ENCODE measurements at places on chromosomes 2 and 18. TPM values are rescaled to one million over a fixed set of nuclear protein-coding genes. Genes with fewer than 3 reads are reported as not detected.
A peak's percentile ranks its signal among the peaks of the same experiment; 100 is the strongest.

The GRB14 gene
- not detected for total RNA-seq

The RUFY4 gene
- not detected for total RNA-seq

- DNase-seq = no peak
Measured at GRCh38 chr18:74378179-74378682, 62.6 kb downstream of the C18orf63 start.

The PSMA8 gene
- not detected for total RNA-seq

The ADAM23 gene
- 0.57 TPM for total RNA-seq

DNA sequence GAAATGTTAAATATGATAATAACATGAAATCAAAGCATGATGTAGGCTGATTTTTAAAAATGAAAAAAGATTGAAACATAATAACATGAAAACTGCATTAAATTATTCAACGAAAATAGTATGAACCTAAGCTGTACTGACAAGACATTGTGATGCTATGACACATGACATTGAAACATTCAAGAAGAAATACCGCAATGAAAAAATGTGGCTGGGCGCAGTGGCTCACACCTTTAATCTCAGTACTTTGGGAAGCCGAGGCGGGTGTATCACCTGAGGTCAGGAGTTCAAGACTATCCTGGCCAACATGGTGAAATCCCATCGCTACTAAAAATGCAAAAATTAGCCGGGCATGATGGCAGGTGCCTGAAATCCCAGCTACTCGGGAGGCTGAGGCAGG lies 14.6 kb downstream of the CXCR1 start:
- DNase-seq = no peak

The MOB4 gene
- total RNA-seq = 29.2 TPM

DNA sequence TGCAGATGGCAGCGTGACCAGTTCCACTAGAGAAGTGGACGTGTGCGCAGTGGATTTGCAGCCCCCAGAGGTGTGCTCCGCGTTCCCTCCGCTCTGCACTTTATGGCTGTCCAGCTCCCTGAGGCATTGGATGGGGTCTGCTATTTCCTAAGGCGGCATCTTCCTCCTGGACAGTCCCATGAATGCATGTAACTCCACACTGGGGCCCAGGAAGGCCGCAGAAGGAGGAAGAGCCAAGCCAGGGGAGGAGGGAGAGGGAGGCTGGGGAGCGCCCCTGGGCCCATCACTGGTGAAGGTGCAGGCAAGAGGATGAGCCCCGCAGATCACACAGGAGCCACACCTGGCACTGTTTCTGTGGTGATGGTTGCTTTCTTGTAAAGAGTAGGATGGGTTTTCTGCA lies 99.1 kb downstream of the PTGR3 start:
- DNase-seq = no peak

- DNase-seq = no peak
Measured at GRCh38 chr2:8234757-8235374, 447.0 kb upstream of the ID2 start.

The WDSUB1 gene
- 7.3 TPM for total RNA-seq

- no peak for DNase-seq
Measured at GRCh38 chr2:157929871-157930667, 53.9 kb upstream of the ACVR1 start.

The TRABD2A gene
- total RNA-seq = 13.5 TPM

The UGT1A1 gene
- total RNA-seq = not detected

The HSPE1 gene
- 138 TPM for total RNA-seq

- DNase-seq = no peak
Measured at GRCh38 chr2:217356781-217357180, 496.9 kb upstream of the TNP1 start.

DNA sequence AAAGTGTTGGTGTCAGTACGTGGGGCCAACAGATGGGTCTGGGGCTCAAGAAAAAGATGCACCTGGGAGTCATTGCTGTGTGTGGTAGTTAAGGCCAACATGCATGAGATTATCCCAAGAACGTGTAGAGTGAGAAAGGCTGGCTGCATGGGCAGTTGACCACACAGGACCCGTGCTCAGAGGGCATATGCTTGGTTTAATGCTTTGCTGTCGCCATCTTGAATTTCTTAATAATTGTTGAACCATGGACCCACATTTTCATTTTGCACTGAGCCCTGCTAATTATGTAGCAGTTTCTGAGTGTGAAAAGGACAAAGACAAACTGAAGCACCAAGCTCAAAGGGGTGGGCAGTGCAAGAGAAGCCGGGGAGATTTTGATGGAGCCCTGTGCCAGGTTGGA lies 148.1 kb downstream of the CYP26B1 start:
- no peak for DNase-seq

DNA sequence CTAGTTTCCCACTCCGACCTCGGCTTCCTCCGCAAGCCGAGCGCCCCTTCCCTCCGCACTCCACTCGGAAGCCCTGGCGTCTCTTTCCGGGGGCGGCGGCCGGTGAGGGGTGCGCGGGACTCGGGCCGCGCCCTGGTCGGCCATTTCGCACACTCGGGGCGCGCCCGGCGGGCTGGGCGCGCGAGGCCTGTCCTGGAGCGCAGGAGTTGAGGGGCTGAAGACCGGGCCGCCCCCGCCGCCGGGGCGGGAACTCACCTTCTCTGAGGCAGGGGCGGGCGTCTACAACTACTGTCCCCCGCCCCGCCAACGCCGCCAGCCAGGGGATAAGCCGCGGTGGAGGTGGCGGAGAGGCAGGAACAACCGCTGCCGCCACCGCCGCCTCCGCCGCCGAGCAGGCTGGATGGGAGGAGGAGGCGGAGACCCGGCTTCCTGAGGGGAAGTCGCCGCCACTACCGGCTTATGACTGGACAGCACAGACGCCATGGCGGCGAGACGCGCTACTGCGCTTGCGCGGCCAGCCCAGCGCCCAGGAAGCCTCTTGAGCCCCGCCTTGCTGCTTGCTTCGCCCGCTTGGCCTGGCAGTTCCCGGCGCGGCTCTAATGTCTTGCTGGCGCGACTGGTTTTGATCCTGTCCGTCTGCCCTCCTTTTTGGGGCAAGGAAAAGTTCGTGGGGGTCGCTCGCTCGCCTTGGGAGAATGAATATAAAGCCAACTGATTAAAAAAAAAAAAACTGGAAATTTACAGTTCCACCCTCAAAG lies at the start of gene KRCC1:
Gene KRCC1, minus strand, starts transcription at position 413 of the 758 bp plus-strand sequence. CDS start 27,220 bp downstream, outside the sequence.
- peak; percentile 94 for DNase-seq

The RAX gene
- not detected for total RNA-seq

The NDUFB3 gene
- 156 TPM for total RNA-seq

The CCDC150 gene
- 4.3 TPM for total RNA-seq

The SPATA3 gene
- total RNA-seq = not detected

The RAD51AP2 gene
- total RNA-seq = not detected

- DNase-seq = peak; percentile 4
Measured at GRCh38 chr2:21118302-21118920, 5.4 kb upstream of the TDRD15 start.

GRCh38 chr2:20524412-20525040 lies 77.7 kb downstream of the RHOB start:
- no peak for DNase-seq

The VIL1 gene
- total RNA-seq = not detected

DNA sequence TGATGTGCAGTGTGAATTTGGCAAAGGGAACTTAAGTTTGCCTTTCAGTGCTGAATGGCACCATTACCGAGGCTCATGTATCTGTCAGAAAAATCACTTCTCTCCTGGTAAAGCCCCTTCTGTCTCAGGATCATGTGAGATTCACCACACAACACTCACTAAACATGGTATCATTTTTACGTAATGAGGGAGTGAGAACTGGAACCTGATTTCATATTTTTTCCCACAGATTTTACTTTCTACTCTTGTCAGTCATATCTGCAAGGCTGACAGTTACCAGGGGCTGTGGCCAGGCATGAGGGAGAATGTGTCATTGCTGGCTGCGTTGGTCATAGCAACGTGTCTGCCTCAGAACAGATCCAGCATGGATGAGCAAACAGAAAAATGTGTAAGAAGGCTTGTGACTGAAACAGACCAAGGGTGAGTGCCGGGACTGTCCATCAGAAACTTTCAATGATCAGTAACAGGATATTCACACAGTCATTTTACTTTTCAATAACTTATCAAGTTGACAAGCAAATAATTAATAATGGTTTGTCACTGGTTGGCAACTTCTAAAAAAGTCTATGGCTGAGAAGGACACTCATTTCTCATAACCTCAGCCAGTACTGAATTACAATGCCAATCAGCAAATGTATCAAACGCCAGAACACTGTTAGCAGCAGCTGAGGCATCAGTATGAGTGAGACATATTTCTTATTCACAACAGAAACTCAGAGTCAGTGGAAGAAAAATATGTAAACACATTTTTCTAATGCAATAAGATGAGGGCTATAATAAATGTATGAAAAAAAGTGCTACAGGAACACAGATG lies 100.5 kb downstream of the CDC42EP3 start:
- DNase-seq = peak; percentile 89

DNA sequence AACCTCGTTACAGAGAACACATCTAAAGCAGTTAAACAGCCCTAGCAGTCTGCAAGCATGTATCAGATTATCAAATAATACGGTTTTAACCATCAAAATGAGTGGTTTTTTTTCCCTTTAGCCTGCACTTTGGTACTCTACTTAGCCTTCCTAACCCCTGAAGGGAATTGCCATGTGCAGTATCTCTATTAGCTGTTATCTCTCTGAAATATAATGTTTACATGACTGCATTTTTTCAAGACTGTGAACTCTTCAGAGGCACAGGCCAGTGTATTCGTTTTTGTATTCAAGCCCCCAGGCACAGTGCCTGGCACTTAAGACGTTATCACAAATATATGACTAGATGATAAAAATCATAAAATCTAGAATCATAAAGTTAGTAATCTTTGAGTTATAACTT lies 509.5 kb downstream of the PARD3B start:
- DNase-seq = no peak

- no peak for DNase-seq
Measured at GRCh38 chr2:74836675-74837401, 2.9 kb downstream of the HK2 start.

DNA sequence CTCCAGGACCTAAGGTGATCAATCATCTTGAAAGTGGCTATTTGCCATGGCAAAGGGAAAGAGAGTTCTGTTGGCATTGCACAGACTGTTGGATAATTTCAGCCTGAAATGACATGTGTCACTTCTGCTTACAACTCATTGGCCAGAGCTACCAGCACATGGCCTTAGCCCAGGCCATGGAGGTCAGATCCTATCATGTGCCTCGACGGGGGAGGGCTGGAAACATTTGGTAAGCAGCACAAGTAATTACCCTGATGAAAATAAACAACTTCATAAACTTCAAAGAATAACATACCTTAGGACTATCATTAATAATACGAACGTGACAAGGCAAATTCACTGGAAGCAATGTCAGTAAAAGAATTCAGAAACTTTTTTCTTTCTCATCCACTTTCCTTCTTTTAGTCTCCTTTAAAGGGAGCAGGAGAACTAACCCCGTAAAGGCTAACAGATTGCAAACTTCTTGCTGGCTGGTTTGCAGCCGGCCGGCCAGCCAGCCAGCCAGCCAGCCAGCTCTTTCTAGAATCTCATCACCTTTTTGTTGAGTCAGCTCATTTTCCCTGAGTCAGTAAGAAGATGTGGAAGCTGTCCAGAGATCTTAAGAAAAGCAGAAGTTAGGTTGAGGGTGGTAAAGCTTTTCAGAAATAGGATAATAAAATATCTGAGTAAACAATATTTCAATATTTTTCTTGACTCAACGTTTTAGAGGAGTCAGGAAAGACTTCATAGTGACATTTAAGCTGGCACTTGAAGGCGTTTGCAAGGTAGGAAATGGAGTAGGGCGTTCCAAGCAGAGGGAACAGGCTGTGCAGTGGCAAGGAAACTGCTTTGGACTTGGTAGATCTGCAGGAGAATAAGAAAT lies 31.9 kb downstream of the CNRIP1 start:
- no peak for DNase-seq

The MC2R gene
- total RNA-seq = not detected

The TCF7L1 gene
- total RNA-seq = 8.8 TPM

DNA sequence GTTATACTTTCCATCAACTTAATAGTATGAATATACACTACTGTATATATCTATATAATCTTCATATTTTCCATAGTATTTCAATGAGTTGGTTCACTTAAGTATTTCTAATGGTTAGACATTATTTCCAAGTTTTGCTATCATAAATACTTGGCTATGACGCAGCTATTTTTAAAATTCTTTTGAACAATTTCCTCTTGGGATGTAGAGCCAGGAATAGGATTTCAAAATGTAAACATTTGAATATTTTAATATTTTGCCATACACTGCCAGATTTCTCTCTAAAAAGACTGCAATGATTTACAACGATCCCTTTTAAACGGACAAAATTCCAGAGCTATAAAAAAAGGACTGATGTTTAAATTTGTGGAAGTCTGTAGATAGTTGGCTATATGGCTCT lies 95.6 kb downstream of the NUP35 start:
- DNase-seq = no peak

The SEPTIN10 gene
- total RNA-seq = 102 TPM

GRCh38 chr2:179936654-179937053 lies 70.4 kb downstream of the CWC22 start:
- DNase-seq = no peak

DNA sequence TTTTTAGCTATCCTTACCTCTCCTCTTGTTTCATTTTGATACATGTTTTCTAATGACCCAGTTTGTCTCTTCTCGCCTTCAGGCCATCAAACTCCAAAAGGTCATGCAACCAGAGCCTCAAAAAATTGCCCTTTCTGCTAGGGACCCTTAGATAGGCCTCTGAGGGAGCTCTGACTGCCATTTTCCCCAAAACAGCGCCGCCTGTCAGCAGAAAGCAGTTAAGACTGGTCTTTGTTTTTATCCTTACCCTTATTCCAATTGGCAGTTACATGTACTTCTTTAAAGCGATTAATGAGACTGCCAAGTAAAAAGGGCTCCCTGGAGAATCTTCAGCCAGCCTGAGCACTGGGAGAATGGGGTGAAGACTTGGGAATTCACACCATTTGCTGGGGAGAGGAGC lies 55.1 kb upstream of the RIT2 start:
- no peak for DNase-seq

The ZNF397 gene
- total RNA-seq = 9.3 TPM

- DNase-seq = no peak
Measured at GRCh38 chr2:174083843-174084458, 118.8 kb upstream of the SP3 start.

DNA sequence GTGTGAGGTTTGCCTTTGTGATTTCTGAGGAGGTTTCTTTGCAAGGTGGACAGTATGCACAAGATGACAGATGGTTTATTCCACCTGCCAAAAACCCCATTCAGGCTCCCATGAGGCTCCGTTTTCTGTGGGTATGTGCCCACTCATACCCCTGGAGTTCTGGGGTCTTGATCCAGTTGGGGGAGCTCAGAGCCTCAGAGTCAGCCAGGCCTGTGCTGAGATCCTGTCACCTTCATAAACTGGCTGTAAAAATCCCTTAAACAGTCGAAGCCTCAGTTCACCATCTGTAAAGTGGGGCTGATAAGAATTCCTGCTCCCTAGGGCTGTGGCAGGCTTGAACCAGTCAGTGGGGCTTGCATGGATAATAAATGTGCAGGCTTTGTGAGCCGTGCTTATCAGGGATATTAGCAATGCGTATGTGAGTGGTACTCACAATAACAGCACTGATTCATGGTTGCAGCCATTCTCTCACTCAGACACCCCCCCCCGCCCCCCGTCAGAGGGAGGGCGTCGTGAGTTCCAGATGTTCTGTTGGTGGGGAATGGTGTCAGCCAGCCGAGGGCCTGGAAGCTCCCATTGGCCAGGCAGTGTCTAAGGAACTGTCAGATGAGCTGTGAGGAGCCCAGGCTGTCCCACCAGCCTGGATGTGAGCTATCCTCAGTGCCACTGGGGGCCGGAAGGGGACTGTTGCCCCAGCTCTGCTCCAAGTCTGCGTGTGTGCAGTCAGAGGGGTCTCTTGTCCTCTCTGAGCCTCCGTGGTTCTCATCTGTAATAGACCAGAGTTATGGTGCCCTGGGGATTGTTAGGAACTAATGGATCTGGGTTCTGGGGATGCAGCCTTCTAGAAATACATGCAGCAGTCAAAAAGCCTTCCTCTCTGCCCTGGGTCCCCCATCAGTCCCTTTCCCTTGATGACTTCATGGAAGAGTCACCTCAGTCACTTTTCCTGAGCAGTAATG lies 51.7 kb downstream of the KCNIP3 start:
- no peak for DNase-seq

Data from HFFc6 (cell line).